ENCODE measurements at places on chromosomes 3 and 15.

DNA sequence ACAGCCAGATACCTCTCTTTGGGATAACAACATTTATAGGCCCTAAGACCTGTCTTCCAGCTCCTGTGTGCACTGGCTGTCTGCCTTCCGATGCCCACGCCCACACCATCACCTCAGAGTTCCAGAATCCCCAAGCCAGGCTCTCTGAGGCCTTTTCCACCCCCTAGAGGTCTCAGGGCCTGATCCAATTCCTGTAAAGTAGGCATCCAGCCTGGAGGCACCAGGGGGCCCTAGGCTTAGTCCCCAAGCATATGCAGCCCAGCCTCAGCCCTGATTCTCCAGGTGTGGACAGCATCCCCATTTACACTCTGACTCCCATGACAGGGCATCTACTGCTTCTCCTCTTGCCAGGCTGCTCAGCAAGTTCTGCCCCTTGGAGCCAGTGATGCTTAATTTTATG, 72.7 kb upstream of the CORO2B start:
- DNase-seq, result no peak

DNA sequence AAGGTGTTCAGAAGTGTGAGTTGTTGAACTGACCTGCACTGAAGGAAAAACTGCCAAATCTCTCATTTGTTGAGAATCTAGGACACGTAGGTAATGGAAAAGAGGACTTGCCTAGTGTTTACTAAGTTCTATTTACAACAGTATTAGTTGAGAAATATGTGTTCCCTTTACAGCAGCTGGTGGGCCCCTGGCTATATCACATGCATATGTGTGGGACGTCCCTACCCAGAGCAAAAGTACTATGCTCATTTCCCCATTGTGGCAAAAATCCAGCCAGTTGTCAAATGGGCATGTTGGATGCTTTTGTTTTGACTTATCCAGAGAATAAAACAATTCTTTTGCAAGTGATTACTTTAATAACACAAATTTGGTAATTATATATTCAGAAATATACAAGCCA, 113.3 kb upstream of the PTX3 start:
- no peak for DNase-seq

GRCh38 chr3:34582055-34582454, 783.6 kb downstream of the PDCD6IP start:
- no peak for DNase-seq

- no peak for DNase-seq
Observed at GRCh38 chr3:32493437-32494414, 8.9 kb downstream of the CMTM6 start.

- no peak for DNase-seq
Observed at GRCh38 chr3:153385343-153385742, 223.3 kb downstream of the RAP2B start.

DNA sequence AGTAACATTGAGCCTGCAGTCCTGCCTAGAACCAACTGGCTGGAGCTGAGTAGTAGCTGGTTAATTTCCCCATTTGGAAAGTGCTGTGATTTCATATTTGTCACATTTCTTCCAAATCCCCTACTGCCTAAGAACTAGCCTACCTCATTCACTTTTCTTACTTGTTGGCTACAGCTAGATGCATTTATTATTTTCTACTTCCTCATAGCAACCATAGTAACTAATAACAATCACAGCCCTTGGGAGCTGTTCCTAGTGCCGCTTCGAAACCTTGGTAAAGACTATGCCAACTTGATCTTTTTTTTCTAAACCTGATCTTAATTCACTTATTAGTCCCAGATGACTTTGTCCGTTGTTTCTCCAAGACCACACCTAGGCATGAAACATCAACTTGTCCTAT, 240.3 kb downstream of the FGF12 start:
- DNase-seq, result no peak

DNA sequence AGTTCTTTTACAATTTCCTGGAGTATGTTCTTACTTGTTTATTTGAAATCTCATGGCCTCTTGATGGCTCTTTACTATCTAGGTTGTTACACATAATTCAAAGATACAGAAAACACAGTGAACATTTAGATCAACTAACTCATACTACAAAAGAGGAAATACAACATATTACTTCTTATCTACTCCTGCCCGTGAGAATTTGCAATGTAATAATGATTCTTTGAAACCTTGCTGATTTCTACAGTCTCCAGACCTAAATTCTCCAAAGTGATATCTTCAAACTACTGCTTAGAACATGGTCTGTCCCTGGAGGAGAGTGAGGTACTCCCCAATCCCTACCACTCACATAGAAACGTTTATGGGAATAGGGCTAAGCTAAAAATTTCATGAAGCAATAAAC, 29.9 kb upstream of the GOLGA8B start:
- no peak for DNase-seq

DNA sequence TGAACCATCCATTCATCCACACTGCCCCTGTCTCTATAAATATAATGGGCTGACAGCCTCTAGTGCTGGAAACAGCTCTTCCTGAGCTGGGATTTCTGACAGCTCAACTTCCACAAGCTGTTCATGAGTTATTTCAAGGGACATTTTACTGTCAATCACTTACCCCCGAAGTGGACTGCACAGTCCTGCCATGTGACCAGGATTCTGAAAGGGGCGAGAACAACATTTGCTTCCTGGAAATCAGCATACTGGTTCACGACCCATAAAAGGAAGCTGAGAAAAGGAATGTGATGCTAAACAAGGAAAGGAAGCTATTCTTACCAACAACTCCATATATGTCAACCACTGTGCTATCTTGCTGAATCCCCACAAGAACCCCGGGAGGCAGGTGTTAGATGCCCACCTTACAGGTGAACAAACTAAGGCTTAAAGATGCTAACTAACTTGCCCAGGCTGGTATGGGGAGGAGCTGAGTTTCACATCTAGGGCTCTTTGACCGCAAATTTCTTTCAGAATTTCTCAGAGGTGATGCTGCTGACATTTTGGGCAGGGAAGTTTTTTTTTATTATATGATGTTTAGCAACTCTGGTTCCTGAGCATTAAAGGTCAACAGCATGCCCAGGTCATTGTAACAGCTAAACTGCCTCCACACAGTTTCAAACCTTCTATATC, 16.5 kb upstream of the REC114 start:
- DNase-seq, result no peak

GRCh38 chr3:126130981-126131745, 47.2 kb upstream of the SLC41A3 start:
- DNase-seq, result no peak

DNA sequence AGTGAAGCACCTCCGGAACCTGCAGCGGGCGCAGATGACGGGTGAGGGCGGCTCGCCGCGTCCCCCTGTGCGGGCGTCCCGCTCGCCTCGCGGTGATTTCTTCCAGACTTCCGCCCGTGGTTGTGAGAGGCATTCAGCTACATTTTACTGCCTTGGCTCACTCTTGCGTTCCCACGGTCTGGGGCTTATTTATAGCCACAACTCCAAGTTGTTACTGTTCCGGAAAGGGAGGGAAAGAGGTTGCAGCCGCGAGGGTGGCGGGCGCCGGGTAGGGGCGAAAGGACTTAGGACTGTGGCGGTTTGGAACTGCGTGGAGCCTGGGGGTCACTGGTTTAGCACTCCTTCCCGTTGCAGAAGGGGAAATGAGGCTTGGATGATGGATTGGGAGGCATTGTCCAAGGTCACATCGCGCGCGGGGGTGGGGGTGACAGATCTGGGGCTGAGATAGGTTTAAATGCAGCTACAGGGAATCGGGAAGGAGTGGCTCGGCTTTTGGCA, 1.1 kb downstream of the HES1 start:
- DNase-seq, result no peak

GRCh38 chr3:62587579-62588031, 214.3 kb upstream of the FEZF2 start:
- DNase-seq, result no peak

GRCh38 chr3:135148398-135149020, 353.4 kb downstream of the EPHB1 start:
- DNase-seq, result no peak

GRCh38 chr3:4078903-4079302, 224.3 kb upstream of the SETMAR start:
- no peak for DNase-seq

DNA sequence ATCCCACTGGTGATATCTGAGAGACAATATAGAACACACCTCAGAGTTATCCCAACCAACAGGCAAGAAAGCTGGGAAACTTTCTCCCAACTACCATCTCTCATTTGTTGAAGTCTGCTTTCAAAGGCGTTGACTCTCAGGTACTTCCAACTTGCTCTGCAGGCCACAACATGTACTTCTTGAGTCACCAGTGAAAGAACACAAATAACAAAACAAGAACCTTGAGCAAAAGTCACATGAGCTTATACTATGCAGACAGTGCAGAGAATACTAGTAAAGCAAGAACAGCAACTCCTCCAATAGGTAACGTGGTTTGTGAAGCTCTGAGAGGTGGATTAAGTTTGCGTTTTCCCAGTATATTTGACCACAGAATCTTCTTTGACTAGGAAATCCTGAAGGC, 20.6 kb downstream of the SNTN start:
- no peak for DNase-seq

GRCh38 chr15:25763331-25763751, 99.8 kb downstream of the ATP10A start:
- DNase-seq, result no peak

- no peak for DNase-seq
Observed at GRCh38 chr3:196629228-196629627, 10.3 kb upstream of the NRROS start.

DNA sequence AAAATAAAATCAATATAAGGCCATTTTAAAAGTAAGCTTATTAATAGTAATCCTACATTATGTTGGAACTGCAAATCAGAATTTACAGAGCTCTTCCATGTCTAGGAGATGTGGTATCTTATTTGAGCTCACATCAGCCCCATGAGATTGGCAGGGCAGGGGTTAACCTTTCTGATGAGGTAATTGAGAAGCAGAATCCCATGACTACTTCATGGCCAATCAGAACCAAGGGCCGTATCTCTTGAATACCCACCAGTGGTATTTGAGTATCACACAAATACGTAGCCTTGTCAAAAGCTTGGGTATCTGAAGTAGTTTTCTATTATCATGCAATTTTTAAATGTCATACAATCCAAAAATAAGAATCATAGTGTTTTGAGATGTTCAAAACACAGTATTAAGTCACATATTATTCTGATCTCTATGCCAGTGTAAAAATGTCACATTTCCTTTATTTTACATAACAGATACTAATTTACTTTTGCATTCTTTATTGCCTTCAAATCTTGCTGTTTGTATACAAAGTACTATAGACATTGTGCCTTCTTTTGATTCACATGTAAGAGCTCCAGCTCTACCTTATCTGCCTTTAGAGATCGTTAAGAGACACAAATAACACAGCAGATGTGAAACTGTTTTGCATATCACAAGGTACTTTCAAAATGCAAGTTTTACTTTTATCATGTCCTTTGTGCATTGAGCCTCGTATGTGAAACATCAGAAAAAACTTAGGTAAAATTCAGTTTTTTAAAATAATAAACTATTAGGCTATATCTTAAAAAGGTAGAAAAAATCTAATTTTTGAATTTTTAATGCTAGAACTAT, 251.7 kb upstream of the GOLGA6L4 start:
- no peak for DNase-seq

GRCh38 chr3:183576487-183577107, 21.1 kb upstream of the KLHL6 start:
- no peak for DNase-seq

- no peak for DNase-seq
Observed at GRCh38 chr3:45972534-45973402, 22.9 kb downstream of the FYCO1 start.

- no peak for DNase-seq
Observed at GRCh38 chr3:78571486-78571885, 1196.3 kb downstream of the ROBO1 start.

GRCh38 chr3:128413003-128413370, 53.7 kb downstream of the DNAJB8 start:
- DNase-seq, result no peak

DNA sequence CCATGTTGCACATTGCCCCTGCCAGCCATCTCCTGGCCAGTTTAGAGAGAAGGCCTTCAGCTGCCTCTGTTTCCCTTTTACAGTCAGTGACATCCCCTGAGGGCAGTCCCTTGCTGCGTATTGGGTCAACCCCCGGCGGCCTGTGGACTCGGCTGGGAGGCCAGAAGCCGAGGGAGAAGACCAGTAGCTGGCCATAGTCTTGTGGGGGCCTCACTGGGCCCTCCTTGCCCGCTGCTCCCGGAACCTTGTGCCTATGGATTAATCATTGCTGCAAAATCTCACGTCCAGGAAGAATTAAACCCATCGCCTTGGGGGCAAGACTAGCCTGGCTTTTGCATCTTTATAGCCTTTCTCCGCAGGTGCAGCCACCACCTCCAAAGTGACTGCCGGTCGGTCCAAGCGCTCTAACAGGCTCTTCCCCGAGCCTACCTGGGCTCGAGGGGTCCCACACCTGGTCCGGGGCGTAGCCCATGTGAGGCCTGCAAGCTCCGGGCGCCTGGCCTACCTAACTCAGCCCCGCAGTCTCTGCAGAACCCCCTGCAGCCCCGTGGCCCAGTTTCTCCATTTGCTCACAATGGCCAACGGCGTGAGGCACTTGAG, 870 bp upstream of the CHAC1 start:
- no peak for DNase-seq

GRCh38 chr15:37984368-37984767, 49.9 kb downstream of the TMCO5A start:
- no peak for DNase-seq

DNA sequence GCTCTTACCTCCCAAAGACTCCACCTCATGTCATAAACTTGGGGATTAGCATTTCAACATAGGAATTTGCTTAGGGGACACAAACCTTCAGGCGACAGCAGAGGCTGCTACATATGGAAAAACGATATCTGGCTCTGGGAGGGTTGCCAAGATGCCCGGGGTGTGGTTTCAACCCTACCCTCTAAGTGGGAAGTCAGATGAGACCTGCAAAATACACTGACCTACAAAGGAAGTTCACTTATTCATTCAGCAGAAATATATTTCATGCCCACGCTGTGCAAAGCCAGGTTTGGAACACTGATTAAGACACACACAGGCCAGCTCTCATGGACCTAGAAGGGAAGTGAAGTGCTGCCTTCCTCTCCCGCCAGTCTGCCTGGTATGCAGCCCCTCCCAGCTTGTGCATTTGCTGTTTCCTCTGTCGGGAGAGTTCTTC, 239.3 kb downstream of the FEZF2 start:
- DNase-seq, result no peak

DNA sequence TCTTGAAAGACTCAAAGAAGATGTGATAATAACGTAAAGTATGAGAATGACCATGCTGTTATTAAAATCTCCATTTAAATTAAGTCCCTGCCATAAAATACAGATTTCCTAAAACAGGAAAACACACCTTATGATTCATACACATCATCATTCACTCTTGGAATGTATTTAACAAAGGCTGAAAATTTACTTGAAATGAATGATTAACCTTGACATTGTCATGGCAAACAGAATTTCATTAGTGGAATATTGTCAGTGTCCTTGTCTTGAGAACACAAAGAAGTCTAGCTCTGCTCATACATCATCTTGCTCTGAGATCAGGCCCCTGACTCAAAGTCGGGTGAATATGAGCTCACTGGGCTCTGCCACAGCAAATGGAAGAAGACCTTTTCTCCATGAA, 313.9 kb downstream of the FGF12 start:
- DNase-seq, result no peak

- no peak for DNase-seq
Observed at GRCh38 chr3:100825574-100825973, 116.3 kb downstream of the TFG start.
